ENCODE measurements at places on chromosomes 13 and 19.
A peak's percentile ranks its signal among the peaks of the same experiment; 100 is the strongest.

GRCh38 chr13:23790577-23791170 is 98.5 kb downstream of the MIPEP start:
- H3K4me3 ChIP-seq = no peak overlapping the region
- H3K4me1 ChIP-seq = no peaks in the 10 kb centered on the region
- peaks cover 14% of the 10 kb centered on the region for H3K36me3 ChIP-seq
- no peaks in the 10 kb centered on the region for H3K27me3 ChIP-seq

DNA sequence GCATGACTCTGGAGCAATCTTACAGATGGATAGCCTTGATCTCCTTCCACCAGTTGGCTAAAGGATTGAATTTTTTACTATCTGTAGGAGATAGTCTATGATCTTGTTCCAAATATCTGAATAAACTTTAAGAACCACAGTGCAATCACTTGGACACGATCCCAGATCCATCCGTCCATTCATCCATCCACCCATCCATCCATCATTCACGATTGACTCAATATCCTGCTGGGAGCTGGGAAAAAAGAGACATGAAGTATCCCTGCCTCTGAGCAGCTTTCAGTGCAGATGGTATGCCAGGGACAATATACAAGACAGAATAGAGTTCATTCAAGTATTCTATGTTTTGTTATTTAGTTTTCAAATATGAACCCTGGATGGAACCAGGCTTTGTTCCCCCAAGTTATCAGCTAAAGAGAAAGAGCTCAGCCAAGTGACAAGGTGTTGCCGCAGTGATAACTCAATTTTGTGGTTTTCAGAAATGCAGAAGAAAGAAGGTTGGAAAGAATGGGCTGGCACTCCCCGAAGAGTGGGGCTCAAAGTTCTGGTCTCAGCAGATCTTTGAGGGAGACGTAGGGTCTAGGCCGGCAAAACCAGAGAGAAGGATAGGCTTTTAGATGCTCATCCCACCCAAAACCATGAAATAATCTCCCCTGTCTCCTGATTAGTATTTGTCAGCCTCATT is 66.3 kb downstream of the IRS2 start:
- DNase-seq = no peak
- no peaks in the 10 kb centered on the region for H3K36me3 ChIP-seq
- H3K27ac ChIP-seq = peak overlapping the region; percentile 47
- peaks cover under 1% of the 10 kb centered on the region for H3K4me1 ChIP-seq
- no peaks in the 10 kb centered on the region for H3K27me3 ChIP-seq

GRCh38 chr13:97171136-97171535 is 51.0 kb upstream of the MBNL2 start:
- H3K4me1 ChIP-seq = no peaks in the 10 kb centered on the region
- H3K36me3 ChIP-seq = peaks cover 11% of the 10 kb centered on the region
- no peak overlapping the region for H3K27ac ChIP-seq
- peaks cover 4% of the 10 kb centered on the region for H3K27me3 ChIP-seq
- no peak for DNase-seq

GRCh38 chr13:39561971-39562370 is 41.0 kb downstream of the LHFPL6 start:
- peaks cover 30% of the 10 kb centered on the region for H3K27me3 ChIP-seq
- no peak overlapping the region for H3K27ac ChIP-seq
- DNase-seq = no peak
- H3K4me1 ChIP-seq = no peaks in the 10 kb centered on the region
- no peaks in the 10 kb centered on the region for H3K36me3 ChIP-seq

GRCh38 chr13:112073245-112074138 is 6.5 kb downstream of the SOX1 start:
- H3K36me3 ChIP-seq = peaks cover 17% of the 10 kb centered on the region
- peak overlapping the region; percentile 3 for H3K27ac ChIP-seq
- no peak for DNase-seq
- peaks cover 12% of the 10 kb centered on the region for H3K4me1 ChIP-seq
- H3K4me3 ChIP-seq = peak overlapping the region; percentile 33

GRCh38 chr19:6014551-6015135 is 36.7 kb upstream of the RANBP3 start:
- H3K4me3 ChIP-seq = no peak overlapping the region
- H3K27ac ChIP-seq = no peak overlapping the region
- no peaks in the 10 kb centered on the region for H3K27me3 ChIP-seq
- H3K36me3 ChIP-seq = no peaks in the 10 kb centered on the region

- H3K36me3 ChIP-seq = no peaks in the 10 kb centered on the region
- no peaks in the 10 kb centered on the region for H3K27me3 ChIP-seq
- peak overlapping the region; percentile 62 for H3K4me3 ChIP-seq
- H3K27ac ChIP-seq = peak overlapping the region; percentile 67
Observed at GRCh38 chr19:4390567-4391305, 9.6 kb downstream of the SH3GL1 start.

DNA sequence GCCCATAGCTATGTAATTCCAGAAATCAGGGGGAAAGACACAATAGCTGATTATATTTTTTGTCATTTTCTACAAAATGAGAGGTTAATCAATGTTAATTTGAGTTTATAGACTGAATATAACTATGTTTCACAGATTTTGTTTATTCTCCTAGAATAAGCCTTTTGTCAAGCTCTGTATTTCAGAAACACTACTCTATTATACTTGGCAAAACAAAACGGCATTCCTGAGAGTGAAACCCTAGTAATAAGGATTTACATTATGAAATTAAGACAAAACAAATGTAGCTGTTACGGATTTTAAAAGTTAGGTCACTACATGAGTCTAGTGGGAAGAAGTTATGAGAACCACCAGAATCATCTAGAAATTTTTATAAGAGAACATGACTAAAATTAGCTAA is 334.2 kb downstream of the KLF12 start:
- DNase-seq = no peak
- no peak overlapping the region for H3K4me3 ChIP-seq
- peaks cover 43% of the 10 kb centered on the region for H3K36me3 ChIP-seq
- H3K4me1 ChIP-seq = peaks cover 42% of the 10 kb centered on the region

- H3K36me3 ChIP-seq = no peaks in the 10 kb centered on the region
- no peaks in the 10 kb centered on the region for H3K4me1 ChIP-seq
- no peak overlapping the region for H3K4me3 ChIP-seq
- no peak for DNase-seq
Observed at GRCh38 chr19:38455031-38455430, 21.5 kb downstream of the RYR1 start.

- no peak overlapping the region for H3K27ac ChIP-seq
- no peaks in the 10 kb centered on the region for H3K4me1 ChIP-seq
- DNase-seq = no peak
- H3K27me3 ChIP-seq = no peaks in the 10 kb centered on the region
- H3K4me3 ChIP-seq = no peak overlapping the region
Observed at GRCh38 chr13:43356567-43356966, 333.2 kb downstream of the DNAJC15 start.

DNA sequence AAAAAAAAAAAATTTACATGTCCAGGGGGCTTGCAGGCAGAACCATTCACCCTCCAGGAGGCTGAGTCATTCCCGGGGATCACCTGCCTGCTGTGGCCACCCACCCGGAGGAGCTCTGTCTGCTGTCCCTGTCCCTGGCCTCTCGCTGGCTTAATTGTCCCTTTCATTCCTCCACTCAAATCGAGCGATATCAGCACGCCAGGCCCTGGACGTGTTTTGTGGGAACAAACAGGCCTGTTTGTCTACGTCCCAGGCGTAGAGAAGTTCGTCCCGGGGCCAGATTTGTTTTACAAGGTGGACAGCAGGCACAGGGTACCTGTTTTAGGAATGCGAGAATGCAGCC is 21.2 kb downstream of the SULT2B1 start:
- H3K36me3 ChIP-seq = no peaks in the 10 kb centered on the region
- no peak overlapping the region for H3K27ac ChIP-seq
- no peak overlapping the region for H3K4me3 ChIP-seq
- peaks cover 4% of the 10 kb centered on the region for H3K4me1 ChIP-seq

- peaks cover 33% of the 10 kb centered on the region for H3K36me3 ChIP-seq
- no peaks in the 10 kb centered on the region for H3K27me3 ChIP-seq
- H3K27ac ChIP-seq = peak overlapping the region; percentile 90
- DNase-seq = no peak
Observed at GRCh38 chr19:44113784-44114390, 688 bp downstream of the ZNF225 start.

GRCh38 chr13:59566561-59566960 is 597.2 kb downstream of the DIAPH3 start:
- H3K27ac ChIP-seq = no peak overlapping the region
- no peak overlapping the region for H3K4me3 ChIP-seq
- DNase-seq = no peak
- peaks cover 6% of the 10 kb centered on the region for H3K4me1 ChIP-seq

- no peaks in the 10 kb centered on the region for H3K4me1 ChIP-seq
- H3K36me3 ChIP-seq = no peaks in the 10 kb centered on the region
- H3K27ac ChIP-seq = no peak overlapping the region
Observed at GRCh38 chr13:65613004-65613403, 1617.1 kb downstream of the PCDH9 start.

DNA sequence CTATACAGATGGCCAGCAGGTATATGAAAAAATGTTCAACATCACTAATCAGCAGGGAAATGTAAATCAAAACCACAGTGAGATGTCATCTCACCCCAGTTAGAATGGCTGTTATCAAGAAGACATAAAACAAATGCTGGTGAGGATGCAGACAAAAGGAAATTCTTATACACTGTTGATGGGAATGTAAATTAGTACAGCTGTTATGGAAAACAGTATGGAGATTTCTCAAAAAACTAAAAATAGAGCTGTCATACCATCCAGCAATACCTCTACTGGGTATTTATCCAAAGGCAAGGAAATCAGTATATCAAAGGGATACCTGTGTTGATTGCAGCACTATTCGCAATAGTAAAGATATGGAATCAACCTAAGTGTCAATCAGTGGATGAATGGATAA is 22.9 kb downstream of the COG3 start:
- no peaks in the 10 kb centered on the region for H3K4me1 ChIP-seq
- peak overlapping the region; percentile 36 for H3K27ac ChIP-seq
- H3K36me3 ChIP-seq = peaks cover 5% of the 10 kb centered on the region
- no peak overlapping the region for H3K4me3 ChIP-seq

GRCh38 chr19:48672994-48673393 is at the start of gene NTN5:
Gene NTN5, minus strand, starts transcription at chr19:48673017. Its CDS starts 2,031 bp downstream, at chr19:48670986.
- no peaks in the 10 kb centered on the region for H3K27me3 ChIP-seq
- DNase-seq = no peak
- H3K4me1 ChIP-seq = peaks cover 5% of the 10 kb centered on the region

- no peak overlapping the region for H3K27ac ChIP-seq
- H3K36me3 ChIP-seq = no peaks in the 10 kb centered on the region
- DNase-seq = no peak
- no peaks in the 10 kb centered on the region for H3K27me3 ChIP-seq
- no peak overlapping the region for H3K4me3 ChIP-seq
Observed at GRCh38 chr13:72255908-72256307, 388.9 kb upstream of the DACH1 start.

DNA sequence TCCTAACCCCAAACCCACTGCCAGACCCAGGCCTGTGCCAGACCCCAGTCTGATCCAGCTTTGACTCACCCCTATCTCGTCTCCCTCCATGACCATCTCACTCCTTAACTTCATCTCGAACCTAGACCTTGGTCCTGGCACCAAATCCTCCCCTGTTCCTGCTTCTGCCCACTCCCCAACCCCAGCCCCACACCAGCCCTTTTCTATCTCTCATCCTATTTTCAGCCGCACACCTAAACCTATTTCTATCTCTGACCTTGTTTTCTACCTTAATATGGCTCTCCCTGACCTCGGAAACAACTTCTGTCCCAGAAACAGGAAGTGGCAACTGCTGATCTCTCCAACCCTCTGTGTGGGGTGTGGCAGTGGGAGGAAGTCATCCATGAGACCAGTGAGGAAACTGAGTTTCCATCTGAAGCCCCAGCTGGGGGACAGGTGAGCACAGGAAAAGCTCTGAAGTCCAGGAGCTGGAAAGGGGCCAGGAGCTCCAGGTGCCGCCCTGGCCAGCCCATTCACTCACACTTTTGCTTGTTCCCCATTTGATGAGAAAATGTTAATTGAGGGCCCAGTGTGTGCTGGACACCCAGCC is 13.7 kb downstream of the PTH2 start:
- H3K27ac ChIP-seq = peak overlapping the region; percentile 88
- no peaks in the 10 kb centered on the region for H3K36me3 ChIP-seq
- H3K27me3 ChIP-seq = no peaks in the 10 kb centered on the region
- H3K4me3 ChIP-seq = peak overlapping the region; percentile 62
- no peak for DNase-seq

GRCh38 chr19:21750586-21751128 is 16.7 kb downstream of the ZNF100 start:
- H3K27ac ChIP-seq = no peak overlapping the region
- no peak overlapping the region for H3K4me3 ChIP-seq
- peaks cover 10% of the 10 kb centered on the region for H3K4me1 ChIP-seq
- no peaks in the 10 kb centered on the region for H3K27me3 ChIP-seq
- DNase-seq = no peak

- H3K27me3 ChIP-seq = no peaks in the 10 kb centered on the region
- no peaks in the 10 kb centered on the region for H3K36me3 ChIP-seq
- no peak overlapping the region for H3K4me3 ChIP-seq
- no peaks in the 10 kb centered on the region for H3K4me1 ChIP-seq
- no peak overlapping the region for H3K27ac ChIP-seq
Observed at GRCh38 chr13:73194310-73194709, 135.5 kb downstream of the KLF5 start.

DNA sequence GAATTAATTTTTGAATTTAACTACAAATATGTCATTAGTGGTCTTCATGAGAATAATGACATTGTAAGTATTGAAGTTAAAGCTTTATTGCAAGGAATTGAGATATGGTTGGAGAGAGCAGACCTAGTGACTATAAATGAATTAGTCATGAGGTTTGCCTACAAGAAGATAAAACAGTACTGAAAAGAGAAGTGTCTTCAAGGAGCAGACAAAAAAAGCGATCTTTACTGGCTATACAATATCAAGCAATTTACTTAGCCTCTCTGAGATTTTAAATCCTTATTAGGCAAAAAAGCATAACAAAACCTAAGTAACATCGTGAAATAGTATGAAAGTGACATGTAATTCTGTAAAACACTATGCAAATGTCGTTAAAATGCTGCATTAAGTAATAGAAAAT is 435.1 kb upstream of the PCDH20 start:
- DNase-seq = no peak
- no peaks in the 10 kb centered on the region for H3K27me3 ChIP-seq
- H3K36me3 ChIP-seq = no peaks in the 10 kb centered on the region

- H3K27me3 ChIP-seq = no peaks in the 10 kb centered on the region
- H3K4me3 ChIP-seq = no peak overlapping the region
- peaks cover 52% of the 10 kb centered on the region for H3K4me1 ChIP-seq
- H3K27ac ChIP-seq = peak overlapping the region; percentile 48
- no peak for DNase-seq
Observed at GRCh38 chr13:25306671-25307464, 5.4 kb downstream of the NUP58 start.

DNA sequence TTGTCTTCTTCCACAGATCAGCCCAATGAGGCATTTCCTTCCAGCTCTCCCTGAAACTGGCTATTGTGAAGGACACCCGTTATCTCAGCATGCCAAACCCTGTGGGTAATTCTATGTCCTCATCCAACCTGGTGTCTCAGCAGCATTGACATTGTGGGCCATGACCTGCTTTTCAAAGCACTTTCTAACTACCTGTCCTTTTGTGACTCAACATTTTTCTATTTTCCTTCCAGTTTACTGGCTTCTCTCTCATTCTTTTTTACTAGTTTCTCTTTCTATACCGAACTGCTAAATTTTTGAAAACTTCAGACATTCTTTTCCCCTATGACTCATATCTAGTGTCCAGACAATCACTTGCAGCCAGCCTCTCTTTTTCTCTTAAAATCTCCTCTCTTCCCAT is 136.4 kb upstream of the HTR2A start:
- no peak overlapping the region for H3K27ac ChIP-seq
- no peaks in the 10 kb centered on the region for H3K36me3 ChIP-seq
- H3K27me3 ChIP-seq = peaks cover 35% of the 10 kb centered on the region
- H3K4me3 ChIP-seq = no peak overlapping the region
- H3K4me1 ChIP-seq = peaks cover 6% of the 10 kb centered on the region
